Right ventricle myocardium superior (tissue), 1 donor: ENCODE measurements at places on chromosomes 2 and 18. TPM values are rescaled to one million over a fixed set of nuclear protein-coding genes. Genes with fewer than 3 reads are reported as not detected.

DNA sequence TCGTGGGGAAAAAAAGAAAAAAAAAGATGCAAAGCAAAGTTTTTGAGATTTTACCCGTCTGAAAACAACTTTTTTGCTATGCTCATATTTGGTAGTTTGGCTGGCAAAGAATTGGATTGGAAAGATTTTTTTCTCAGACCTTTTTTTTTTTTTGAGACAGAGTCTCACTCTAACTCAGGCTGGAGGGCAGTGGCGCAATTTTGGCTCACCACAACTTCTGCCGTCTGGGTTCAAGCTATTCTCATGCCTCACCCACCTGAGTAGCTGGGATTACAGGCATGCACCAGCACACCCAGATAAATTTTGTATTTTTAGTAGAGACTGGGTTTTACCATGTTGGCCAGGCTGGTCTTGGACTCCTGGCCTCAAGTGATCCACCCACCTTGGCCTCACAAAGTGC, 56.3 kb upstream of the TANC1 start:
- no peak for DNase-seq

- no peak for DNase-seq
Measured at GRCh38 chr2:9178110-9178903, 28.3 kb upstream of the ASAP2 start.

DNA sequence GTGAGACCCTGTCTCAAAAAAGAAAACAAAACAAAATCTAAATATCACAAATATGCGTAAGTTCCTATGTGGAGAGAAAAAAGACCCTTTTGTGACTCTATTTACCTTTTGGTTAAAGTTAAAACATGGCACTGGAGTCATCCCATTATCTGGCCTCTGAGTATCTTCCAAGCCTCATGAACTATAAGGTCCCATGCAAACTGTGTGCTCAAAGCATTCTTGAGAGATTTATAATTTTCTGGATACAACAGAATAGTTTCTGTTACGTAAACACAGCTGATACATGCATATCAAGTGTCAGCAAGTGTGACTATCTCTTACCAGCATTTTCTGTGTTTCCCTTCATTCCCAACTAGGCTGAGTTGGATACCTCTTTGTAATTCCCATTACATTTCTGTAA, 8.8 kb upstream of the NOSTRIN start:
- DNase-seq: no peak

DNA sequence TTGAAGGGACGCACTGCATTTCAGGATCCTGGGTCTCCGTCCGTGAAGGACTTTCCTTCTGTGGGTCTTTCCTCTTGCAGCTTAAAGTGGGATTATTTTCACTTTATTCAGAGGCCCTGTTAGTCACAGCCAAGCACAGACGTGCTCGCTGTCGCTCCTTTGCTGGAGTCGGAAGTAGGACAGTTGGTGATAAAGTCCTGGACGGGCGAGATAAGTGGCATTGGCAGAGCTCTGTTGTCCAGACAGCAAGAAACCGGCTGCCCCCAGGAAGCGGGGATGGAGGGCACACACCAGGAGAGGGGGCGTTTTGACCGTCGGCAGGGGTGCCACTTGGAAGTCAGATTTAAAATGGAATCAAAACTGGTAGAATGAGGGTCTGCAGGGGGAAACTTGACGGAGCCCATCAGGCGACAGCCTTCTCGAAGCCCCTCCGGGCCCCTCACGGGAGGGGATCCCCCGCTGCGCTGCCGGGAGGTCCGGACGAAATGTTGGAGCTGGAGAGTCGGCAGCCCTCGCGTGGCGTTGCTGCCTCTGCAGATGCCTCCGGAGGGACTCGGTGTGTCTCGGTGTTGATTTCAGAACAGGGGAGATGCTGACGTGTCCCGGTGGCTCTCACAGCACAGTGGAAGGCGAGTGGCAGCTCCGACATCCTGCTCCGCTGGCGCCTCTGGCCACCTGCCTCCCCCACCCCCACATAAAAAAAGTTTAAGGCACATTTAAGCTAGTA, 124.2 kb downstream of the NFATC1 start:
- DNase-seq: no peak

DNA sequence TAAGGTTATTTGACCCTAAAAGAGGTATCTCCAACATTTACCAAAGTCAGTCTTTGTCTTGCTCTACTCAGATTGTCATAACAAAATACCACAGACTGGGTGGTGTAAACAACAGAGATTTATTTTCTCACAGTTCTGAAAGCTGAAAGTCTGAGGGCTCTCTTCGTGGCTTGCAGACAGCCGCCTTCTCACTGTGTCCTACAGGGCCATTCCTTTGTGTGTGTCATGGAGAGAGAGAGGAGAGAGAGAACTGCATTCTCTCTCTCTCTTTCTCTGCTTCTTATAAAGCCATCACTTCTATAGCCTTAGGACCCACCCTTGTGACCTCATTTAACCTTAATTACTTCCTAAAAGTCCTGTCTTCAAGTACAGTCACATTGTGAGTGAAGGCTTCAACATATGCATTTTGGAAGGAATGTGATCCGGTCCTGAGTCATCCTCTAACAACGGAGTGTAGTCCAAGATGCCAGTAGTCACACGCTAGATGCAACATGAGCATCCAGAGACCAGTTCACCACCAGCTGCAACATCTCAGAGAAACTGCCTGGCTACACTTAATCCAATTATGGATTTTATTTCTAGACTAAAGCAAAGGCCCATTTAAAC, 130.2 kb downstream of the CD226 start:
- no peak for DNase-seq

GRCh38 chr2:102262216-102263129, 48.9 kb upstream of the IL1RL1 start:
- DNase-seq: no peak

DNA sequence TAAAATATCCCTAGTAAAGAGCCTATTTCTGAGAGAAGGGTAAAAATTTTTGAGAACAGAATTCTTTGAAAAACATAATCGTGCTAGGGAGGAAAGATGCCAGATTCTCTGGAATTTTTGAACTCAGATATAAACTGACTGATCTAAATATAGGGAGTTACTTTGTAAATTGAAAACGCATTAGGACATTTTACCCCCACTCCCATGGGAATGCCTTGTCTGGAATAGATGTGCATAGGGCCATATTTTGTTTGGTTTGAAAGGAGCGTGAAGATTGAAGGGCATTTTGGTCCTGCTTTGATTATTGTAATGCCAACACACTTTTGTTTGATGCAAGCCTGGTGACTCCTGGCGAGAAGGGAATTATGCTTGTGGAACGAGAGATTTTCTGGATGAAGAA, 158.7 kb upstream of the DPP10 start:
- no peak for DNase-seq

DNA sequence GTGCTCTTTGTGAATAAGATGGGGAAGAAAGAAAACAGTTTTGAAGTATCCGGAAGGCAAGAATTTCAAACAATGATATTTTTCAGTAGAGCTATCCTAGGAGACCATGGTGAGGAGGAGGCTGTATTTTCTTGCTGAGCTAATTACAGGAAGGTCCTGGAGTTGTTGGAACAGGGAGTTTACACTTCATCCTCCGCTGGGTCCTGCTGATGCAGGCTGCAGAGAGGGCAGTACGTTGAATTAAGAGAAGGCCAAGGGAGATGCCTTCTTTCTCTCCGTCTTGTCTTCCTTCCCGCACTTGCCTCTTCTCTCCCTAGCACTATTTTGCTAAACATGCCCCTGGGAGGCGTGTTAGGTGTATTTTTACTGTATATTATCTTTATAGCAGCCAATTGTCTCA, 60.0 kb upstream of the EDAR start:
- DNase-seq: no peak

DNA sequence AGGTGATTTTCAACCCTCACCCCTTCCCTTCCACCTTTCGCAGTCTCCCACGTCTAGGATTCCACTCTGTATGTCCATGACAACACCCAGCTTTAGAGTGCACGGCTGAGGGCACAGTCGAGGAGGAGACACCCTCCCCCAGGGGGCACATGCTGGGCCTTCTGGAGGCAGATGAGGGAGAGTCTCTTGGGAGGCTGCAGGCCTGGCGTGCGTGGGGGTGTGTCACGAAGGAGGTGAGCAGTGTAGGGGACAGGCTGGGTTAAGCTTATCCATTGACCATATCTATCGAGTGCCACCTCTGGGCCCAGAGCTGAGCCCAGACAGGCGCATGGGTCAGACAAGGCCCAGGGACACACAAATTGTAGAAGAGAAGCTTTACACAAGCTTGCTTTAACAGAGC, 18.8 kb downstream of the PROC start:
- DNase-seq: no peak

DNA sequence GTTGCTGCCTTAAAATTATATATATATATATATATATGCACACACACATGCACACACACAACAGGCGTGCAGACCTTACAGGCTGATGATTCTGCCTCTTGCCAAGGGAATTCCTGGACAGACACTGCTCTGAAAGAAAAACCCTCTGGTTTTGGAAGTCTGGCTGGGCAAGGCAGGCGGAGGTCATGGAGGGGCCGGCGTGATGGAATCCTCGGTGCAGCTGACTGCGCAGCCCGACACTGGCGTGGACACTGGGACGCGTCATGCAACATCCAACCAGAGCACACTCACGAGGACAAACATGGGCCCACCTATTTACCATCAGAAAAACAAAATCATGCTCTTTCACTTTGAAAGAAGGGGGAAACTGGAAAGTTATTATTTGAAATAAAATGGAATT, 235.3 kb downstream of the ZNF516 start:
- no peak for DNase-seq

DNA sequence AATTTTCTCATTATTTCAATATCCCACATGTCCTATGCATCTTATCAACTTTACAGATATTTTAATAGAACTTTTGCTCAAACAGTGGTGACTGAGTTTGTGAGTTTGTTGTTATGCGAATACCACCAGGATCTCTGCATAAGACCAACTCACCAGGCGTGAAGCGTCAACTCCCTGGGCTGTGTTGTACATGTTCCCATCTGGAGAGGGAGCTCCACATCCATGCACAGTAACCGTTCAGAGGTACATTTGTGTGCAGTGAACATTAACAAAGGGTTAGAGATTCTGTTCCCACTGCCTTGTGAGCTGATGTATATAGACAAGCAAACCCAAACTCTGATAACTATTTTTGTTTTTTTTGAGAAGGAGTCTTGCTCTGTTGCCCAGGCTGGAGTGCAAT, 188.7 kb downstream of the MYT1L start:
- DNase-seq: no peak

- no peak for DNase-seq
Measured at GRCh38 chr2:54836477-54836876, 113.0 kb downstream of the EML6 start.

GRCh38 chr2:233387667-233388528, 33.6 kb downstream of the DGKD start:
- peak; percentile 94 for DNase-seq

DNA sequence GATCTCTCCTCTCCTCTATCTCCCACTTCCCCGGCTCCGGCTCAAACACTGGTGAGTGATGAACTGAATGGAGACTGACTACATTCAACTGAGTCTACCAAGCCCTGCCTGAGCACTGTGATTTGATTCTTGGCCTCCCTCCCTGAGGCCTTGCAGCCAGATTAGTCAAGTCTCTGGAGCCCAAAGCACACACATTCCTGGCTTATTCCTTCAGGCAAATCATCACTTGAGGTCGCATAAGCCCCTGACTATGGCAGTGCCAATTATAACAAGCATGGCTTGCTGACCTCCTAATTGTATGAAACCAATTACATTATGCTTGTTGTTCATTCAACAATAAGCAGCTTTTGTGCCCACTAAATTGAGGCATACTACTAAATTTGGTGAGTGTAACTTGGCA, 34.6 kb downstream of the EFEMP1 start:
- DNase-seq: peak; percentile 69

DNA sequence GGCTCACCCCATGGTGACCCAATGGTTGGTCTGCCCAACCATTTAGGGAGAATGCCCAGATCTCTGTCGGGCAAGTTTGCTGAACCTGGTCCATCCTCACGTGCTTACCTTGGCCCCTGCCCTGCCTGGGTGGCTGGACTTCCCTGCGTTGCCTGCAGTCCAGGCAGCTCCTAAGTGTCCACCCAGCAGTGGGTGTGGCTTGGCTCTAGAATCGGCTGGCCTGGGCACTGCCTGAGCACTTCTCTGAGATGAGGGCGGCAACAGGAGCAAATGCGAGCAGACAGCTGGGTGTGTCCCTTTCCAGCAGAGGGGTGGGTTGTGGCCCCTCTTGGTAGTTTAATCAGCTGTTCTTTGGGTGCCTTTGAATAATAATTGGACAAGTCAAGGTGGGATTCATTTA, 11.3 kb downstream of the PCARE start:
- no peak for DNase-seq

GRCh38 chr2:97011977-97012569, 25.7 kb upstream of the FAM178B start:
- no peak for DNase-seq

DNA sequence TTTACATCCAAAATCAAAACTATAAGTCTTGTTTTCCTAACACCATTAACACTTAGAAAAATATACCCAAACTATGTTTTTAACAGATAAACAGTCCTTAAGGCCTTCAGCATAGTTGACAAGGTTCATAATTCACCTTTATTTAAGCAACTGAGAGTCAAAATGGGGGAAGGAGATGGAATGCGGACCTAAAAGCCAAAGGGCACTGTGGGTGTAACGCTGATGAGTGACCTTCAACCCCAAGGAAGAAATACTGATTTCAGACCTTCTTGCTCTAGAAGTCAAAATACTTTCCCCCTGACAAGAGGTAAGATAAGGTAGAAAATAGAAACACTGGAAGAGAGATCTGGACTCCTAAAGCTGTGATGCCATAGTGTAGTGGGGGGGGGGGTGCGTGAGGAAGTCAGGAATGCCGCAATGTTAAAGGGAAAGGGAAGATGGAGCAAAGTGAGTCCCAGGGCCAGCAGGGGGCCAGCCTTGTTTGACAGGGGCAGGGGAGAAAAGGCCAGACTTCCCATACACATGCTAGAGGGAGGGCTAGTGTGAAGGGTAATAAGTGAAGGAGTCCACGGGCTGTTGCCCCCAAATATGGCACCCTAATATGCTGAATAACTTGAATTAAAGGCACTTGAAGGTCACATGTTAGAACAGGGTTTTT, 31.4 kb downstream of the CCDC93 start:
- no peak for DNase-seq

- DNase-seq: peak; percentile 47
Measured at GRCh38 chr2:133602538-133602937, 34.3 kb upstream of the NCKAP5 start.

Gene SLC35F6
- 18.3 TPM for total RNA-seq

Gene GPN1
- 18.0 TPM for total RNA-seq

Gene GREB1
- total RNA-seq: 9.0 TPM

Gene FNDC4
- 2.0 TPM for total RNA-seq

Gene PCARE
- 0.67 TPM for total RNA-seq

Gene STPG4
- not detected for total RNA-seq

Gene PAIP2B
- total RNA-seq: 69.7 TPM

Gene IL36B
- not detected for total RNA-seq
